C1 segment of cervical spinal cord (tissue), 14 donors: ENCODE measurements at places on chromosomes 2 and 18.

DNA sequence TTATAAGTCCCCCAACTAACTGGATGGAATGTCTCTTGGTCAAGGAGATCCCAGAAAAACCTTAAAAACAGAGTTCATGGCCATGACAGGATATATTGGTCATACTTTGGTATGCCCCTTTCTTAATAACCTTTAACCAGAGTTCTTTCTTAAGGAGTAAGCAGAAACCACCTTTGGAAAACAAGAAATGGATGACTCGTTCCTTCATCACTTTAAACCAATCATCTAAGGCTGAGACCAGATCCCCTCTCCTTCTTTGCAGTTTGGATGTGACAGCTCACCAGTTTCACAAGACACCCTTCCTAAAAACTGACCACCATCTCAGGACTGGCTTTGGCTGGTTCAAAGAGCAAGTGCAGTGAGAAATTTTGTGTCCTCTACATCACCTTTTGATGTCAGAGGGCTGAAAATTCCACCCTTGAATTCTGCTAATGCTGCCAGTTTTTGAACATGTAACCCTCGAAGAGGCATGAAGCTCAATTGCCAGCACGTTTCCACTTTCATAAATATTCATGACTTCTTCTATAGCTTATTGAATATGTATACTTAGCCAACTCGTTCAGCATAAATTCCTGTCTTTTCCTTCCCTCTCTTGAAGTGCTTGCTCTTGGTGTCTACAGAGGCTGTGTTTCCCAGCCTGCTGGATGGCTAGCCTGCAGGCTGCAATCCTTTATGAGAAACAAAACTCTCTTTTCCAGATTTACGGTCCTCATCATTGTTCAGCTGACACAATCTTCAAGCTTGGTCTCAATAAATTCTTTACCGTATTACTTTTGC lies 1323.5 kb upstream of the TMEFF2 start:
- DNase-seq, result no peak

DNA sequence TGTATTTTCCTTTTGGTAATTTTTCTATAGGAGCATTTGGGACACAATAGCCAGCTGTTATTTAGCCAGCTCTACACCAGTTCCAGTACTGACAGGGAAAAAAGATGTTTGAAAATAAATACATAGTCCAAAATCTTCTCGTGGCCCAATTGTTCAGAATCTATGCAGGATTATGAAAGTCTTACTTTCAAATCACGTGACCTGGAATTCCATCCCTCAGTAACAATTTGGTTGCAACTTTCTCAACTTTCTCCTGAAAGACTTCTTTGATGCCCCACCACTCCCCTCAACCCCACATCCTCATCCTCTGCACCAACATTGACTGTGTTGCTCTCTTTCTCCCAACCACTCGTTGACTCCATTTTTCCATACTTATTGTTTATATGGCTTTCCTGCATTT lies 539.0 kb downstream of the LRP1B start:
- DNase-seq, result no peak

DNA sequence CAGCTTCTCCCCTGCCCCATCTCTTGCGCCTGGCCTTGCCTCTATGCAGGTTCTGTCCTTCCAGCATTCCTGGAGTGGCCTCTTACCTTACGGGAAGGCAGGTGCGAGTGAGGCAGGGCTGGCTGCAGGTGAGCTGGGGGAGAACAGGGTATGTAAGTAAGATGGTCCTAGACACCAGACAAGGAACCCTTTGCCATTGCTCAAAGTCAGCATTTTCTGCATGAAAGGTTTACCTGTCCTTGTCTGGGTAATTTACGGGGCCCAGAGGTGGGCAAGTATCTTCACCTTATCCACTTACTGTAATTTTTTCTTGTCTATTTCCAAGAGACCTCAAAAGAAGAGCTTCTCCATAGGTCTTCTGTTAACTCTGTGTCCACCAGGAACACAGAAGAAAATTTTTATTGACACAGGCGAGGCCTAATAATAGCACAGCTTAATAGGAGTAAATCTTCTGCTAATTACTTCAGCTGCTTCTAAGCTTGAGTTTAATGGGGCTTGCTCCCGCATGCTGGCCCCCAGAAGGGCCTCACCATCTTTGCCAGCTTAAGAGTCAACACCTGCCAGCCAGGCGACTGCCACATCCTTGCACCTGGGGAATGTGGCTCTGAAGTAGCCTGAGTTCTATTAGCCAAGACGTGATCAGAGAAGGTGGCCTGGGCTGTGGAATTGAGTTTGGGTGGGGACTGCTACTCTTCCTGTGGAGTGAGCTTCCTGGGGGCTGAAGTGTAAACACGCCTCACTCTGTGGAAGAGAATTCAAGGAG lies 27.1 kb downstream of the PCARE start:
- no peak for DNase-seq

- DNase-seq, result no peak
These were observed 24.2 kb downstream of the GPC1 start for GRCh38 chr2:240459401-240460252.

GRCh38 chr2:44877417-44877816 lies 64.1 kb upstream of the SIX3 start:
- DNase-seq, result no peak

DNA sequence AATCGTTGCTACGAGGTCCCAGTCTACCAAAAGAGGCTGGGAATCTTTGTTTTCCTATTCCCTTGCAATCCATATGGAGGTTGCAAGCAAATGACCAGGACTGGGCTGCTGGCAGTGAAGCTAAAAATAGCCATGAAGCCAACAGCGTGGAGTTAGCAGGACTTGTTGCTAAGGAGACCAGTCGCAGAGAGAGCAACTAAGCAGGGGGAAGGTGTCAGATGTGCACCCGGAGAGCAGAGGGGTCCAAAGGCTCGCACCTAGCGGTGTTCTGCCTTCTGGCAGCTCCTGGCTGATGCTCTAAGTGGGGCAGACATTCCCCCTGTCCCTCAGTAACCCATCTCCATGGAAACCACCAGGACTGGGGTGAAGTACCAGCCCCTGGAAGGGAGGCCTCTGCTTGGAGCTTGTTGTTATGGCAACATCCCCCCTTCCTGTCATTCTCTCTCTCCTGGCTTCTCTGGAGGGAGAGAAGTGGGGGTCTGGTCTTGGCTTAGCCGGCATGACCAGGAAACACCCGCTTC lies 84.6 kb downstream of the DNMT3A start:
- no peak for DNase-seq

DNA sequence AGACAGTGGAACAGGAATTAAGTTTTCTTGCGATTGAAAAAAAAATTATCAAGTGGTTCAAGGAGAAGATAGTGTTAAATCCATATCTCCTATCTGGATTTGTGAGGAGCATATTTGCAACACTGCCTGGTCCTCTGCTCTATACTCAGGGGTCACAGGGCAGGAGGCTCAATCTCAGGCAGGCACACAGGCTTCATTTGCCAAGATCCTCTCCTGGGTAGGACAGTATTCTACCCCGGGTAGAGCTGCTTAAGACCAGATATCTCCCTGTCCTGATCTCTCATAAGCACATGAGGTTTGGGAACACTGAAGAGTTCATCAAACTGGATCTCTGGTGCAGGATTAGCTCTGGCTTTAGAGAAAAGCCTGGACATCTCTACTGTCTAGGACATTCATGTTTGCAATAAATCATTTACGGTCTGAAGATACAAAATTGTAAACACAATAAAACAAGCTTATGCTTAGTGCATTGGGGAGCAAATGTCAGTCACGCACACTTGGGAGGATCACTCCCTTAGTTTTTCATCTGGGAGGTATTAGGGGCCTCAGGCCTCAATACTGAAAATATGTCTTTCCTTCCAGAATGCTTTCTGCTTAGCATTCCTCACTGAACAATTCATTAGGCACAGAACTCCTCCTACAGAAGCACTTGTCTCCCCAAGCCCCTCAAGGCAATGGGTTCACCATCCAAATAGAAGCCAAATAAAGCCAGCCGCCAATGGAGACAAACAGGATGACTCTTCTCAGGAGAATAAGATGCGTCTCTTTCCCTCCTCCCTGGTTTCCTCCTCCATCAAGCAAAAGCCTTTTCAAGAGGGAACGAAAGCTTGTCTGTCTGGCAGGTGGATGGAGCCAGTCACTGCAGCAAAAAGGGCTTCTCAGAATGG lies 34.1 kb upstream of the LCLAT1 start:
- no peak for DNase-seq

DNA sequence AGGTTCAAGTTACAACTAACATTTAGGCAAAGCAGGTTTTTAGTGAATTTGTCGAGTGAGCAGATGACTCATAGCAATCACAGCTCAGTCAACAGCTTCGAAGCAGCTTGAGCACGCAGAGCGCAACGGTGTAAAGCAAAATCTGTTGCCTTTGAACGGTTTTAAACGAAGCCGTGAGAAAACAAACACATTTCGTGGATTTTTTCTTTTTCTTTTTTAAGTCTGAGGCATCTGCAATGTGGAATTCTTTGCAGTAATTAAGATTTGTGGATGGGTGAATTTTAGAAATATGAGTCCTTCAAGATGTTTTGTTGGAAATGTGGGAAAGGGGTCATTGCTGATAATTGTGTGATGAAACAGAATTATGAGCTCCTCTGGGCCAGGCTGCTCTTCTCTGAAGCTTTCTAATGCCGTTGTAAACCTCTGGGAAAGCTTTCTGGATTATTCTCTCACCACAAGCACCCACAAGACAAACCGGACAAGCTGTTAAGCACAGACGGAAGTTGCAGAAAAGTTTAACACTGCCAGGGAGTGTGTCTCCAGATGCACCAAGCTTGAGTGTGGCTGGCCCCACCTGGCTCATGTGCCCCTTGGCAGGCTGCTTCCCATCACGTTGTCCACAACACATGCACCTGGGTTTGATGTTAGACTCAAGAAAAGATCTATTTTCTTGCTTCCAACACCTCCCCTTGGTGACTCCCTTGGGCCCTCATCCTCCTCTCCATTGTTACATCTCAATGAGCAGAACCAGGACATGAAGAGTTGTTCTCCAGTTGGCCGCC lies 224.7 kb downstream of the ACKR3 start:
- no peak for DNase-seq

DNA sequence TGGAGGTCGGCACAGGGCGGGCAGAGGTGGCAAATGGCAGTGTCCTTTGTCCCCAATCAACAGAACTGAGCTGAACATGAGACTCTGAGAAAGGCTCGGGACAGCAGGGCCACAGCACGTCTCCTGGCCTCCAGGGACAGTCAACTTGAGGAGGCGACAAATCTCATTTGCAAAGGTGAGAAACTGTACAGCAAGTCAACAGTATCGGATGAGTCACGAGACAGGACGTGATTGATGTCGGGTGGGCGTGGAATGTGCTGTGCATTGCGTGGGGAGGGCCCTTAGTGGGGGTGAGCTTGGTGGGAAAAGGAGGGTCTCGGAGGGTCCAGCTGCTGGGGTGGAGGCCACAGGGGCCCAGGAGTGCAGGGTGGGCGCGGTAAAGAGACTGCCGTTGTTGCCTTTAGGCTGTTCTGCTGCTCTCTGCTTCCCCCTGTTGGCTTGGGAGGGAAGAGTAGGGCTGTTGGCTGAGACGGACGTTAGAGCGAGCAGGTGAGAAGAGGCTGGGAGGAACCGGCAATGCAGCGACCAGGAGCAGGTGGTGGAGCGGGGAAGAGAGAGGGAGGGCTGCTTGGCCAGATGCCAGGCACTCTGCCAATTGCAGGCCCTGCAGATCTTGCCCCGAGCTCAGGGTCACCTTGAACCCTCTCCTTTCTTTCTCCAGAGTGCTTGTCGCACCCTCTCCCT lies 164.3 kb downstream of the BCL2 start:
- no peak for DNase-seq

DNA sequence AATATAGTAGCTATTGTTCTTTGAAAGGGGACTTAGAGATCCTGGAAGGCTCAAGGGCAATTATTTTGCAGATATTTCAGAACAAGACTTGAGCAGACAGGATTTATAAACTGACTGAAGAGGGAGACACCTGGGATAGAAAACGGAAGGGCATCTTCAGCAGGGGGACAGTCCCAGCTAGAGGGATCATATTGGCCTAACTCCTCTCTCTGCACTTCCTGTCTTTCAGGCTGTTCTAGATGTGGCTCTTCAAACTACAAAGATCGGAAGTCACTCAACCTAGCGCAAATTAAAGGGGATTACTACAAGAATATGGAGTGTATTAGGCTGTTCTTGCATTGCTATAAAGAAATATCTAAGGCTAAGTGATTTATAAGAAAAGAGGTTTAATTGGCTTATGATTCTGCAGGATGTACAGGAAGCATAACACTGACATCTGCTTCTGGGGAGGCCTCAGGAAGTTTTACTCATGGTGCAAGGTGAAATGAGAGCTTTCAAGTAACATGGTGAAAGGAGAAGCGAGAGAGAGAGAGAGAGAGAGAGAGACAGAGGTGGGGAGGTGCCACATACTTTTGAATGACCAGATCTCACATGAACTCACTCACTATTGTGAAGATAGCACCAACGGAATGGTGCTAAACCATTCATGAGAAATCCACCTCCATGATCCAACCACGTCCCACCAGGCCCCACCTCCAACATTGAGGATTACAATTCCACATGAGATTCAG lies 5.3 kb upstream of the CTIF start:
- DNase-seq, result no peak

DNA sequence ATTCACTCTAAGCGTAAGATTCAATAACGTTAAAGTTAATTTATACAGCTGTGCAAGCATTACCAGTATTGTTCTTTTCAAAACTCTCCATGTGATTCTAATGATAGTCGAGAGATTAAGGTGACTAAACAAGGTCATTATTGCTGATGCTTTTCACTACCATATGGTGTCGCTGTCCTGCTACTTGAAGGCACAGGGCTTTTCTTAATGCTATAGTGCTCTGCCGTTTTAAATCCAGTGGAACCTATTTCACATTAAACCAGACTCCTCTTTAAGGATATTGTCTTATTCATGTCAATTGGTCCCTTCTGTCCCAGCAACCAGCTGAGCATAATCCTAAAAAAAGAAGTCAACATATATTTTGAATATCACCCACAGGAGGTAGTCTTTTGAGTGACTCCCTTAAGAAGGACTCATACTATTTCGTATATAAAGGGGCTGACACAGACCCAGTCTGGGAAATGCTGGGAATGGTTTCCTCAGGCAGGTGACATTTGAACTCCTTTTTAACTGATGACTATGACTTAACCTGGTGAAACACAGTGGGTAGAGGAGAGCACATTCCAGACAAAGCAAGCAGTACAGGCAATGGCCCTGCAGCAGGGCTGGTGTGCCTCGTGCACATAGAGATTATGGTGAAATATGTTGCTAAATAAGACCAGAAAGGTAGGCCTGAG lies 53.9 kb upstream of the CYTIP start:
- DNase-seq, result no peak

GRCh38 chr2:200765995-200766660 lies 45.6 kb upstream of the BZW1 start:
- no peak for DNase-seq

DNA sequence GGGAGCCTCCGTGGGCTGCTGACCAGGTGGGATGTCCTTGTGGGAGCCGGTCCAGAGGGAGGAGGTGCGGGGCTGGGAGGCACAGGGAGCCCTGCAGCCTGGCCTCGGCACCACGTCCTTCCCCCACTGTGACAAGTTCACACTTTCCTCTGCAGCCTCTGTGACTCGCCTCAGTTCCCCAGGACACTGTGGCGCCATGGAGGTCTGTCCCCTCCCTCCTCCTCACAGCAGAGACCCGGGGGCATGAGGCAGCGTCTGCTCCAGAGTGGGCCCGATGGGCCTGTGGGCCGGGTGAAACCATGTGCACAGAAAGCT lies 27.3 kb upstream of the KCNG2 start:
- DNase-seq, result no peak
